KG1 (cell line): ENCODE measurements at places on chromosomes 7 and 10.

DNA sequence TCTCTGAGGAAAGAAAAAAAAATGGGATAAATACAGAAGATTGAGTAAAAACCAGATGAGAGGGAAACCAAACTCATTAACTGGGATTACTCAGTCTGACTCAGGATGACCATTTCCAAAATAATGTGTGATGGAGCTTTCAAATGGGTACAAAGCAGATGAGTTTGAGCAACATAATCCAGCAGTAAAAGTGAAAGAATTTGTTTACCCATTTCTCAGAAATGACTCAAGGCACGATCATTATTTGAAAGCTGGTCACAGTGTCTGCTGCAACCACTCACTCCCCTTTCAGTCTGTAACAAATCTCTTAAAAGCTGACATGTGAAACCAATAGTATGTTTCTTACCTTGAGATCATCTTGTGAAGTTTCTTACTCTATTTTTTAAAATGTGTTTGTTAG, 104.7 kb upstream of the KLF14 start:
- no peak for DNase-seq

DNA sequence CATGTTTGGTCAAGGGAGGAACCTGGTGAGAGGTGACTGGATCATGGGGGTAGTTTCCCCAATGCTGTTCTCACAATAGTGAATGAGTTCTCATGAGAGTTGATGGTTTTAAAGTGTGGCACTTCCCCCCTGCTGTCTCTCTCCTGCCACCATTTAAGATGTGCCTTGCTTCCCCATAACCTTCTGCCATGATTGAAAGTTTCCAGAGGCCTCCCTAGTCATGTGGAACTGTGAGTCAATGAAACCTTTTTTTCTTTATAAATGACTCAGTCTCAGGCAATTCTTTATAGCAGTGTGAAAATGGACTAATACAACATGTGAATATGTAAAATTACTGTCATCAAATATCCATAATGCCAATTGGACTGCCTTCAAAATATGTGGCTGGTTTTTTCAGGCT, 165.5 kb upstream of the TARP start:
- DNase-seq: no peak

DNA sequence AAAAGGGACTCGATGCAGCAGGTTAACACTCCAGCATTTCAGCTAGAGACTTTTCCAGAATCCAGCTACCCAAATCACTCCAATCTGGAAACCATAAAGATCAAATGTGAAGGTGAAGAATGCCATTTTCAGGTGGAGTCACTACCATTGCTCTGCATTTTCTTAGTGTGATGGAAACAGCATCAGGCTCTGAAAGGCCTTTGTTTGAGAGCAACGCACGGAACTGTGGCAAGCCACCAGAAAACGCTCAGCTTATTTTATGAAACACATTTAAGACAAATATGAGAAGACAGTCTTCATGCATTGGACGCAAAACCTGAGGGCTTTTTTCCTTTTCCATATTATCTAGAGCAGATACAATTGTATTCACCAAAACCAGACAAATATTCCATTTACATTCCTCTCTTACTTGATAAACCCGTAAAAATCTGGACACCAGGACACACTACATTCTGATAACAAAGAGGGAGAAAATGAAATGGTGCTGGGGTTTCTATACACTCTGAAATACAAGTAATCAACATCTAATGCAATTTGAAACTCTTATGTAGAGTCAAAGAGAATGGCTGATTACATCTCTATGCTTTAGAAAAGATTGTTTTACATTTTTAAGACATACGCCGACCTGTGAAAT, 99.1 kb downstream of the NRP1 start:
- no peak for DNase-seq

DNA sequence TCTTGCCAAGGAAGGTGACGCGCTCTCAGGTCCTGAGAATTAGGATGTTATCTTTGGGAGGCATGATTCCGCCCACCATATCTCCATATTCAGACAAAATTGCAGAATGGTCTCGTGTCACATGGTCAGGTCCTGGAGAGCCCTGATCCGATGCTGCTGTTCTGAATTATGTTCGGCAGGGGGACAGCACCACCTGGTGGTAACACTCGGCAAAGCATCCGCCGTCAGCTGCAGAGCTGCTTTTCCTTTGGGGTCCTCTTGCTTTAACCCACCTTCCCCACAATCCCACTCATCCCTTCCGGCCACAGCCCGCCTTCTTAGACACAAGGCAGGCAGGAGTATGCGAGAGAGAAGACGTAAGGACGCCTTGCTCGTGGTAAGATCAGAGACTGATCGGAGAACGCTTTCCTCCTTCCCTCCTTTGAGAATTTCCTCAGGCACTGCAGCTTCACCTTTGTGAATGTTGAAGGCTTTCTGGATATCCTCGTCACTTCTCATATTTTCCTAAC, 327.8 kb upstream of the C7orf33 start:
- no peak for DNase-seq

DNA sequence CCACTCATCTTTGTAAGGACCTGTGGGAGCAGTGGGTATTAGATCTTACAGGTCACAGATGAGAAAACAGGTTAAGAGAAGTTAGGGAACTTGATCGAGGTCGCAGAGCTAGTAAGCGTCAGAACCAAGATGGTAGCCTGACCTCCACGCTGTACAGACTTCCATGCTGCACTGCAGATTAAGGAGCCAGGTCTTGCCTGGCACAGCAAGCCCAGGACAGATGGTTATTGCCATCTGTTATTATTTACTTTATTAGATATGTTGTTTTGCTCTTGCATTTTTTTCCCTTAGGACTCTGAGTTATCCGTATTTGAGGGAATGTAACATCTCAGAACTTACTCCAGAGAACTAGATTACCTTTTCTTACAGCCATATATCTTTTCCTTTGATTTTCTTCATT, 147.2 kb downstream of the NSUN6 start:
- no peak for DNase-seq

DNA sequence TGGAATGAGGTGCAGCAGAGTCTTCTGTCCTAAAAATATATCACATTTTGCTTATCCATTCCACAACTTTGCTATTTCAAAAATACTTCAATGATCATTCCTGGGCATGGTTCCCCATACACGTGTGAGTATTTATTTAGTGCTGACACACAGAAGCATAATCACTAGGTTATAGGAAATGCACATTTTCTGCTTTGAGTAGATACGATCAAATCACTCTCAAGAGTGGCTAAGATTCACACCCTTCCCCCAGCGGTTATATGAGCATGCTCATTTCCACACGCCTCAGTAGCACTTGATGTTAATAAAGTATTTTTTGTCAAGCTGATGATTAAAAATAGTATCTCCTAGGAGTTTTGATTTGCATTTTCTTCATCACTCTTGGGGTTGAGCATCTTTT, 93.5 kb upstream of the LRRC4 start:
- DNase-seq: no peak

DNA sequence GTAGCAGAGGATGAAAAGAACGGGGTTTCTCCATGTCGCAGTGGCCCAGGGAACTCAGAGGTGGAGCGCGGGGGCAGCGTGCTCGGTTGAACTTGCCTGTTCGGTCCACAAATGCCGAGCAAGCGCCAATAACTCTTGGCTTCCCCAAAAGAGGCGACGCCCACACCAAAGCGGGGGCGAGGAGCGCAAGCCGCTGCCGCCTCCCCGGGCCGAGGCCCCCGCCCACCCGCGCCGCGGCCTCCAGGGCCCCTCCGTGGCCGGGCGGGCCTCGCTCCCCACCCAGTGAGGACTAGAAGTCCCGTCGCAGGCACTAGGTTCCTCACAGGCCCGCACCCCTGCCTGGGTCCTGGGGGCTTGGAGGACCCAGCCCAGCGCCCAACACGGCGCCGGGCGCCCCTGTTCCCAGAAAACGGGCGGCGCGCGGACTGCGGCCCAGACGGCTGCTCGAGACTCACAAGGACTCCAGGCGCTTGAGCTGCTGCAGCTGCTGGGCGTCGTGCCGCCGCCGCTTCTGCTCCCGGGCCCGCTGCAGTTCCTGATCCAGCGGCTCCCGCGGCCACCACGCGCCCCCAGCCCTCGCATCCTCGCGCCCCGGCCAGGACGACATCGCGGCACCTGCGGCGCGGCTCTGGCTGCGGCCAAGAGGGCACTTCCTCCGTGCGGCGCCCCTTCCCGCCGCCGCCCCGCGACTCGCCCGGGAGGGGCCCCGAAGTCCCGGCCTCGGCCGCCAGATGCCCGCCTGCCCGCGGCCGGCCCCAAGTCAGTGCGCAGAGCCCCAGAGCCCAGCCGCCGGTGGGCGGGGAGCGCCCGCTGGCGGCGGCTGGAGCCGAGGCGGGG, 14.6 kb upstream of the FKBP9 start:
- peak; percentile 32 for DNase-seq

DNA sequence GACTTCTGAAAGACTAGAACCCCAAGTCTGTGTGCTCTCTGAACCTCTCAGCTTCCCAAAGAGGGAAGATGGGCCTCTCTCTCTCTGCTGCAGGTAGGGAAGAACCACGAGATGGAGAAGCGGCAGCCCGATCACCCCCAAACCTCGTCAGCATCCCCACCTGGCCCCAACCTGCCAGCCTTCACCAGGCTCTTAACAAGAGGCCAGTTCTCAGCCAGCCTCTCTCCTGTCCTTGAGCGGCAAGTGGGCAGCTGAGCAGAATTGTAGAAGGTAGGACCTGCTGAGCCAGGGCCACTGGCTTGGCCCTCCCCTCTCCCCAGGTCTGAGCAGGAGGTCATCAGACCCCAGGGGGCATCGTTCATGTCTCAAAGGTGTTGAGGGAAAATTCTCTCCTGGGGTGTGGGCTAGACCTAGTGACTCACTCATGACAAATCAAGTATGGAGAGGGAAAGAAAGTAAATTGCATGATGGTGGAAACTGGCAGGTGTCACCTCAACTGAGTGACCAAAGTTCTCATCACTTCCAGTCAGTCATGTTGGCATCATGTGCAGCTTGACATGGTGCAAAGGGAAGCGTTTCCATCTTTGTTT, 92.0 kb upstream of the GPR26 start:
- no peak for DNase-seq

DNA sequence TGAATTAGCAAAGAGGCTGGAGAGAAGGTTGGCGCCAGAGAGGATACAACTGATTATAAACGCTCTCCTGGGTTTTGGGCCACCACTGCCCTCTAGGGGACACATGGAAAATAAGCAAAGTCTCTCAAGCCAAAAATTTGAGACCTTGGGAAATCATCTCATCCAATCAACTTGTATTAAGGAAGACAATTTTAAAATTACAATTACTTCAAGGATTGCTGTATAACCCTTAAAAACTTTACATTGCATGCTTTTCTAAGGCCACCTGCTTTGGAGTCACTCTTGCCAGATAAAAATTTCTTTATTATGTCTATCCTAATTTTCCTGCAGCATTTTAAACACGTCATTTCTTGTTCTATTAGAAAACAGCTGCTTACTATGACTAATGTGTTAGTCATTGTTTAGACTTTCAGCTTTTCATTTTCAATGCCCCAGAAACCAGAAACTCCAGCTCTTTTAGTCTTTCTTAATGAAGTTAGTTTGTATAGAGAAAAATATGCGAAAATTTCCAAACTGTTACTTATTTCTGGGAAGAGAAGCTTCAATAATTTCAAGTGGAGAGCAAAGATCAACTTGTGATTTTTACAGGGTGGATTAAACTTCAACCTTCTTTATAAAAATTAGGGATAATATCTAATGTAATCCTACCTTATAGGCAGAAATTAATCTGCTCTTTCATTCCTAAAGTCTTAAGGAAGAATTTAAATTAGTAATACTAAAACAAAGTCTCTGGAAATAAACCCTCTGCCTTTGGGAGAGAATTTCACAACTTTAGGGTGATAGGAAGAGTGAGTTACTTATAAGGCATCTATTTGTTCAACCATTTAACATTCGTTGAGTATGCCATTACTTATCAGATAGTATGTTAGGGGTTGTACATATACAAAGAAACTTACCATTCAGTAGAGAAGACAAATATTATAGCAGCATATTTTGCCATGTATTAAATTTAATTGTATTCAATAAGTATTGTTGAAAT, 20.6 kb upstream of the RHOBTB1 start:
- DNase-seq: peak; percentile 37

GRCh38 chr7:49770838-49771237, 2.6 kb upstream of the VWC2 start:
- DNase-seq: no peak

DNA sequence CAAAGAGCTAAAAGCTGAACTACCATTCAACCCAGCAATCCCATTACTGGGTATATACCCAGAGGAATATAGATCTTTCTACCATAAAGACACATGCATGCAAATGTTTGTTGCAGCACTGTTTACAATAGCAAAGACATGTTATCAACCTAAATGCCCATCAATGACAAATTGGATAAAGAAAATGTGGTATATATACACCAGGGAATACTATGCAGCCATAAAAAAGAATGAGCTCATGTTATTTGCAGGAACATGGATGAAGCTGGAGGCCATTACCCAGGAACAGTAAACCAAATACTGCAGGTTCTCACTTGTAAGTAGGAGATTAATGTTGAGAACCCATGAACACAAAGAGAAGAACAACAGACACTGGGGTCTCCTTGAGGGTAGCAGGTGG, 1295.1 kb downstream of the TYW1 start:
- DNase-seq: no peak

DNA sequence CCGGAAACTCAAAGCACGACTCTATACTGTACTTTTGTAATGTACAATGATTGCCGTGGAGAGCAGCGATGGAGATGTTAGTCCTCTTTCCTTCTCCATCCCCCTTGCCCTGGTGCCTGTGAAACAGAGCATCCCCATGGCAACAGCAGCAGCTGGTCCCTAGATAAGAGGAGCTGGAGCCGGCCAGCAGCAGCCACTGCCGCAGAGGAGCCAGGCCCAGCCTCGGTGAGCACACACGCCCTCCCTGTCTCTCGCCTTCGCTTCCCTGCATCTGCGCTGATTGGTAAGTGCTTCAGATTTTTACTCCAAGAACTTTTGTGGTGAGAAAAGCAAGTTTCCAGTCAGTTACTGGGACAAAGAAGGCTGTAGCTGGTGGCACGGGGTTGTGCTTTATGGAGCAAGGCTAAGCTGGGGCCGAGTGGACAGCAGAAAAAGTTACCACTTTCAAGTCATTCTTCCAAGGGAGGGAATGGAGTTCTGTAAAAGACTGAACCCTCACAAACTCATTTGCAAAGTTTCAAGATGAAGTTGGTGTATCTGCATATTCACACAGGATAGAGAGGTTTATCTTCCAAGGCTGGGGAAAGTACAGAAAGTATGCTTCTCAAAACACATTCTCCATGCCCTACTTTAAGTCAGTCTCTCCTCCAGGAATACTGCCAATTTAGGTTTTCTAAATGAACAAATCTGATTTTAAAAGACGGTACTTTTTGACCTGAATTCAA, at the start of gene PPP1R17:
TSS of gene PPP1R17 (plus strand) at position 192 of the 725 bp plus-strand sequence. CDS start 5,227 bp downstream, outside the sequence.
- DNase-seq: no peak

GRCh38 chr7:27103489-27104226, 1.2 kb upstream of the HOXA2 start:
- DNase-seq: no peak

GRCh38 chr7:17142831-17143541, 155.5 kb upstream of the AHR start:
- DNase-seq: no peak

GRCh38 chr10:49627644-49628247, 13.9 kb downstream of the CHAT start:
- no peak for DNase-seq
